ENCODE measurements at places on chromosomes 3 and 15. TPM values are rescaled to one million over a fixed set of nuclear protein-coding genes. Genes with fewer than 3 reads are reported as not detected.

DNA sequence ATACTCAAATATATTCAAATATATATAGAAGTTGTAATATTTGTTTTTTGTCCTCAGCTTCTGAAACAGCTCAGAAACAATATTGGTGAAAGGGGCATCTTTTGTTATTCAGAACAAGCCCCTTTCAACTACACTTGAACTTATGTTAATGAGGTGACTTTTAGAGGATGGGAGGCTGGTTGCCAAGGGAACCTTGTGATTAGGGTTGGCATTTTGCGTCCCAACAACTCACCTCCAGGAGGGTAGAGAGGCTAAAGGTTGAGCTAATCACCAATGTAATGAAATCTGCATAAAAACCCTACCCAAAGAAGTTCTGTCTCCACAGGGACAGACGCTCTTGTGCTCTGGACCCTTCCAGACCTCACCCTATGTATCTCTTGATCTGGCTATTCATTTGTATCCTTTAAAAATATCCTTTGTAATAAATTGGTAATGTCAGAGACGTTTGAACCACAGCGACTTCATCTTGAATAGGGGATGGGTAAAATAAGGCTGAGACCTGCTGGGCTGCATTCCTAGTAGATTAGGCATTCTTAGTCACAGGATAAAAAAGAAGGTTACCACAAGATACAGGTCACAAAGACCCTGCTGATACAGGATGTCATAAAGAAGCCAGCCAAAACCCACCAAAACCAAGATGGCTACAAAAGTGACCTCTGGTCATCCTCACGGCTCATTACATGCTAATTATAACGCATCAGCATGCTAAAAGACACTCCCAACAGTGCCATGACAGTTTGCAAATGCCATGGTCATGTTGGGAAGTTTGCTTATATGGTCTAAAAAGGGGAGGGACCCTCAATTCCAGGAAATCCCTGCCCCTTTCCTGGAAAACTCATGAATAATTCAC lies 111.1 kb downstream of the FMN1 start:
- no peak for DNase-seq

TMC3 gene
- total RNA-seq, result 1.4 TPM

- DNase-seq, result no peak
Measured at GRCh38 chr15:91268510-91268909, 168.5 kb downstream of the SV2B start.

DNA sequence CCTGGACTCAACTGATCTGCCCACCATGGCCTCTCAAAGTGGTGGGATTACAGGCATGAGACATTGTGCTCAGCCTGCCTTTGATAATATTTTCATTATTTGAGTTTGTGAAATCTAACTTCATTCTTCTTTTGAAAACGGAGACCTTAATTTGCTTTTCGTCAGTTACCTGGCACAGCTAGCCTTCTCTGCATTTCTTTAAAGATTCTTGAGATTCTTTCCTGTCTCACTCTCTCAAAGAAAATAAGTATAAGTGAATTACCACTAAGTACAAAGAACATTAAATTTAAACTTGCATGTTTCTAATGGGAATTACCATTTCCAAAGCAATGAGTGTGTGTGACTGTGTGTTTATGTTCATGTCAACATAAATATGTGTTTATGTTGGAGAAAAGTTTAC lies 187.9 kb downstream of the NFKBIZ start:
- DNase-seq, result no peak

GRCh38 chr3:157241599-157241998 lies 81.7 kb upstream of the CCNL1 start:
- DNase-seq, result no peak

DNA sequence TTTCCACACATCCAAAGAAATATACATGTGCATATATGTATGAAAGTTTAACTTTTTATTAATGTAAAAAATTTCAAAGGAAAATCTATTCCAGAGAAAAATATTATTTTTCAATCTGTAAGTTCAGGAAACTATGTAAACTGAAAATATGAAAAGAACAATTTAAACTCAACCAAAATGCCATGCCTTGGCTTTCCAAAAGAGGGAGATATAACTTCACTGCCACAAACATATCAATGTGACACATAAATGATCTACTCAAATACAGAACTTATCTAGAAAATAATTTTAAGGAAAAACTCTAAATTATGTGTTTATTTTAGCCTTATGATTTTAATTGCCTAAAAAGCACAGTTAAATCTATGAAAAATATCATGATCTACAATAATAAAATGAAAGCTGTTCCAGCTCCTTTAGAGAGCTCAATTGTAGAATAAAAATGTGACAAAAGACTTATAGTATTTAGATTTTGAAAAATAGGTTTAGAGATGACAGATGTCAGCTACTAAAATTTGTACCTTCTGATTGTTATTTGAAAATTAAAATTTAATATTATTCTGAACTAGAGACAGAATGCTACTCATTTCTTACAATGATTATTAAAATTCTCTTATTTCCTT lies 94.8 kb downstream of the GBE1 start:
- no peak for DNase-seq

- no peak for DNase-seq
Measured at GRCh38 chr3:133745981-133746711, at the start of gene TF. TSS of gene TF (plus strand) at chr3:133746393. CDS start at chr3:133746441, 48 bp downstream.
